ENCODE measurements at places on chromosomes 1 and 21. TPM values are rescaled to one million over a fixed set of nuclear protein-coding genes. Genes with fewer than 3 reads are reported as not detected.

Gene CFHR1
- not detected for total RNA-seq

Gene LRRC39
- total RNA-seq, result 2.3 TPM

Gene CFAP107
- total RNA-seq, result not detected

Gene FCGR2B
- 65.9 TPM for total RNA-seq

Gene C1orf141
- total RNA-seq, result not detected

Gene CNIH4
- 55.5 TPM for total RNA-seq

Gene C8B
- not detected for total RNA-seq

Gene RPS6KA1
- 18.6 TPM for total RNA-seq

Gene XCL1
- total RNA-seq, result 0.54 TPM

Gene GSTM1
- not detected for total RNA-seq

Gene TTC24
- not detected for total RNA-seq

Gene GBP7
- total RNA-seq, result 0.21 TPM

Gene C4BPA
- not detected for total RNA-seq

Gene SLC19A2
- total RNA-seq, result 39.7 TPM

Gene SH2D2A
- 0.81 TPM for total RNA-seq

Gene CFHR4
- total RNA-seq, result not detected

GRCh38 chr1:152191260-152191659 lies 32.2 kb upstream of the RPTN start:
- no peak for DNase-seq

DNA sequence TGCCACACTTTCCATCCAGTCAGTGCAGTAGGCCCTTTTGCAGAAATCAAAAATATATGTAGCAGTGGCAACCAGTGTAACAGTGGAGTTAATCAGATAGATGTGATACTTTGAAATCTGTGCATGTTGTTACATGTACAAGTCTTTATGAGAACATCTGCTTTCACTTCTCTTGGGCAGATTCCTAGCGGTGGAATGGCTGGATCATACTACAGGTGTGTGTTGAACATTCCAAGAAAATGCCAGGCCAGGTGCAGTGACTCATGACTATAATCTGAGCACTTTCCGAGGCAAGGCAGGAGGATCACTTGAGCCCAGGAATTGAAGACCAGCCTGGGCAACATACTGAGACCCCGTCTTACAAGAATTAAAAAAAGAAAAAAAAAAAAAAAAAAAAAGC lies 55.3 kb downstream of the GNB1 start:
- DNase-seq, result no peak

- DNase-seq, result no peak
Observed at GRCh38 chr1:64173336-64173940, 30.0 kb upstream of the UBE2U start.

DNA sequence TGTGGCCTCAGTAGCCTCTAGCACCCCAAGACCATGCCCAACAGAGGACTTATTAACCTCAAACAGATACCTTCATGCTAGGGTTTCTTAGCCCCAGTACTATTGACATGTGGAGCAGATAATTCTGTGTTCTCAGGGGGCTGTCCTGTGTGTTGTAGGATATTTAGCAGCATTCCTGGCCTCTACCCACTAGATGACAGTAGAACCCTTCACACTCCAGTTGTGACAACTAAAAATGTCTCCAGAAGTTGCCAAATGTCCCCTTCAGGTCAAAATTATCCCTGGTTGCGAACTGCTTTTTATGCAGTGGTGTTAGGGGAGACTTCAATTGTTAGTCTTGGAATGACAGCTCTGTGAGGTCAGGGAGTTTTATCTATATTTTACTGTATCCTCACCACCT lies 8.1 kb downstream of the KAZN start:
- DNase-seq, result no peak

DNA sequence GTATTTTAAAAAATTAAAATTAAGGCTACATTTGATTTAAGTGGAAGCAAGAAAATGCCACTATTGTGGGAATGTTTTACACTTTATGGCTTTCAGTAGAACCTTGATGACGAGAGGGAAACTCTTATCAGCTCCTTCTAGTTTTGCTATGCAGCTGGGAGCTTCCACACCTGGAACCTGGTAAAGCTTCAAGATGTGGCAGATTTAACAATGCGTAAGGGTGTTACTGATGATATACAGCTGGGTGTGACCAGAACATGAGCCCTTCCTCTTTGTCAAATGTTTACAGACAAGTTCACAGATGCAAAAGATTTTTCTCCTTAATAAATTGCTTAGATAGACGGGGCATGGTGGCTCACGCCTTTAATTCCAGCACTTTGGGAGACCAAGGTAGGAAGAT lies 20.3 kb downstream of the TTC13 start:
- no peak for DNase-seq

GRCh38 chr1:67803380-67804279 lies 29.6 kb downstream of the GNG12 start:
- no peak for DNase-seq

GRCh38 chr1:29643838-29644440 lies 407.6 kb downstream of the PTPRU start:
- no peak for DNase-seq

- no peak for DNase-seq
Observed at GRCh38 chr1:10899490-10900250, 103.2 kb upstream of the CASZ1 start.

- DNase-seq, result no peak
Observed at GRCh38 chr1:113517983-113518382, 127.7 kb downstream of the MAGI3 start.

DNA sequence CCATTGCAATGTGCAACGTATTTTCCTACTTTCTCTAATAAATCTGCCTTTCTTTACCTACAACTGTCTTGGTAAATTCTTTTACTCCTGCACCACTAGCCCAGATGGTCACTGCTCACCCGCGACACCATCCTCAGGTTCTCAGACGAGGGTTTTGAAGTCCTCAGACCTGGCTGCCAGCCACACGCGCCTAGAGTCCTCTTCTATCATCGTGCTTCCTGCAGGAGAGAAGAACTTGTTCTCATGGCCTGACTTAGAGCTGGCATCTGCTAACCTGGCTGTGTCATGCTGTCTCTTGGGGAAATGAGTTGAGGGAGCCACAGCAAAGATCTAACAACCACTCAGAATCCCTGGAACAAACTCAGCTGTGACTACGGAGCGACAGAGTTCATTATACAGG lies 30.3 kb upstream of the PGBD5 start:
- no peak for DNase-seq

GRCh38 chr1:12415038-12415466 lies 185.2 kb downstream of the VPS13D start:
- DNase-seq, result no peak

DNA sequence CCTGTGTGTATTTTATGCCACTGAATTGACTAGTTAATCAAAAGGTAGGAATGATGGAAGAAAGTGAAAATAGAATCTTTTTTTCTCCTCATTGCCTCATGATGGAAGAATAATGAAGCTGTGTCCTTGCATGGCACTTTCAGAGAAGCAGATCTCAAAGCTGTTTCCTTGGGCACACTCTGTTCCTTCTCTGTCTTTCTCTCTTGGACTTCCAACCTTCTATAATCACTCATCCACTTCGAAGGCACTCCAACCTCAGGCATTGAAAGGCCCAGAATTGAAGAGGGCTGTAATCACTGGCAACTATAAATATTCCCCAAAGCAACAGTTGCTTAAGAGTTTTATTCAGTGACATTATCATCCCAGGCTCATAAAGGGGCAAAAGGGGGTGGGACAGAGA lies 31.1 kb upstream of the DNASE2B start:
- DNase-seq, result no peak

DNA sequence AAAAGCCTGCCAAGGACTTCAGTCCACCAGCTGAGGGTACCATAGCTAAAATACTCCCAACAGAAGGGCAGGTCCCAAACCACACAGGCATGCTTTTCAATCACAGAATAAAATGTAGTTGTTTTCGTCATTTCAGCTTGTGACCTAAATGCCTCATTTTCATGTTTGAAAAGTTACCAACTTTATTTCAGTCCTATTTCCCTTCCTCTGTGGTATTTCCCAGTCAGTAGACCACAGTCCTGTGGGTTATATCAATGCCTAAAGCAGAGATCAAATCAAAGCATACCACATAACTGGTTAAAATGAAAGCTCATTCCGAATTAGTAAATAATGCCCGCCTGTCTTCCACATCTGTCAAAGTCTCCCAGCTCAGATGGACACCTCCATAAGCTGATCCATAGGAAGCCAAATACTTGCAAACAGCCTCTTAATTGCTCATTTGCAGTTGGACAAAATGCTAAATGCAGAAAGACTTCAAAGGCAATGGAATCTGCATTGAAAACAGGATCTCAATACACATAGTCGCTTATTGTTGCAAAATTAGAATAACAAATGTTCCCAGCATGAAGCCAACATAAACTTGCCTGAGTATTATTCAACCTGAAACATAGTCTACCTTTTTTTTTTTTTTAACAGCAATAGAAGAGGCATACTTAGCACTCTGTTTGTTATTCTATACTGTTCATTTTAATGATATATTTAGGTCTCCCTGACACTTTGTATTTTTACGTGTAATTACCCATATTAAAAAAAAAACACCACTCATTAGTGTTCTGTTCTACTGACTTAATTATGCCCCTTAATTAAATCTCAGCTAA lies 53.9 kb downstream of the NR5A2 start:
- no peak for DNase-seq

GRCh38 chr1:228987286-228987685 lies 252.0 kb downstream of the RHOU start:
- DNase-seq, result no peak

DNA sequence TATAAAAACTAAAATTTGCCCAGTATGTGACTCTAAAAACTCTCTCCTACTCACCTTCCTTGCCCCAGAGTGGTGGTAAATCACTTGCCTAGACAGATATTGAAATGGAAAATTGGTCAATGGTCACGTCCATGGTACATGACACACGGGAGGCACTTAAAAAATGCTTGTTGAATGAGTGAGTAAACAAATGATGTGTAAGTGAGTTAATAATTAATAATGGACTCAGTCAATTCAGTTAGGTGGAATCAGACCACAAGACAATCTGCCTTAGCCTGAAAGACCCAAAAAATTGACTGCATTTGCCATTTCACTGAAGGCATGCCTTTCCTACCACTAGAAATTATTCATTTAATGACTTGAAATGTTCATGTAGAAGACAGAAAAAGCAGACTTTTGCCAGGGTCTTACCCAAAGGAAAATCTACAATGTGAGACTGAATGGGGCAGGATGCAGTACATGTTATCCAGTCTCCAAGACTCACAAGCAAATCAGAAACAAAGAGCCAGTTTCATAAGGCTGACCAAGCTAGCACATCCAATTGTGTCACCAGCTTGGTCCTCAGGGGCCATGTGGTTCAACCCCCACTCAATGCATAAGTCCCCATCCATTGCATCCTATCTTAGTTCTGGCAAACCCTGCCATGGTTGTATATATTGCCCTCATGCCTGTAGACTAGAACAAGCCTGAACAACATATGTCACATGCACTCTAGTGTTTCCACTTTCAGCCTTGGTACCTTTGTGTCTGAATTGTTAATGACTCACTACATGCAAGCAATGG lies 73.6 kb downstream of the TBX15 start:
- DNase-seq, result no peak

DNA sequence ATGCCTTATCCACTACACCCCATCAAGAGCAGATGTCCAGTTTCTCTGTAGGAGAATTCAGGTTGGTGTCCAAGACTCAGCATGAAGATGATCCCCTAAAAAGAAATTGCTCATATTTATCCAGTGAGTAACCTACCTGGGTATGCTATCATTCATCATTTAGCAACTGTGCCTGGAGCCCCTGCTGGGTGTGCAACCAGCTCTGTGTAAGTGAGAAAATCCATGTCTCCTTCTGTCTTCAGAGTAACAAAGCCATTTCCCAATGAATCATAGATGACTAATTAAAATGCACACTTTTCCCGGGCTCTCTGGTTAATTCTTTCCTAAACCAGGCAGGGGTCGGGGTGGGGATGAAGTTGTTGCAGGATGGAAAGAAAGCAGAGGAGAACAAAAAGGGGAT lies 35.8 kb downstream of the OLFML3 start:
- DNase-seq, result no peak

DNA sequence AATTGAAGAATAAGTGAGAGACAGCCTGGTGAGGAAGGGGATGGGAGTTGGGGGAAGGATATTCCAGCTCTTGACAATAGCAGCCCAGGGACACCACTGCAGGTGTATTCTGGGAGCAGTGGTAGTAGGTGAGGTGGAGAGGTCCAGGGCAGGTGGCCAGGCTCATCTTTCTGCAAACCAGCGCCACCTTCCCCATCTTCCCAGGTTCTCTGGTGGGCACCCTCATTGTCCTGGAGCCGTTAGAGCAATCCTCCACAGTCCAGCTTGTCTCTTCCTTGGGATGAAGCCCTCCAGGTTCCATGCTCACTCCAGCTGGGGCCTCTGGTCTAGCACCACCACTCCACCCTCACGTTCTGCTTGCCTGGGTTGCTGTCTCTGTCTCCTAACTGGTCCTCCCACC lies 97.0 kb downstream of the IER5 start:
- no peak for DNase-seq

DNA sequence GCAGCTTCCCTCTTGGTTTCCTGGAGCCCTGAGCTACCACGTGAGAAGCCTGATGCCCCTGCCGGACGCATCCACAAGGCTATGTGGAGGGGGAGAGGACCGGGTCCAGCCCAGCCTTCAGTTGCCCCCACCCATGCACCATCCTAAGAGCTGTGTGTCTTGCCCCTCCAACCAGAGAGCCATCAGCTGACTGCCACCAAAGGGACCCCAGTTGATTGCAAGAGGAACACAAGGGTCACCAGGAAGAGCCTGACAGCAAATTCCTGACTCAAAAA lies 81.5 kb downstream of the GLIS1 start:
- no peak for DNase-seq

- DNase-seq, result no peak
Observed at GRCh38 chr1:33661811-33662454, 189.5 kb downstream of the ZSCAN20 start.

DNA sequence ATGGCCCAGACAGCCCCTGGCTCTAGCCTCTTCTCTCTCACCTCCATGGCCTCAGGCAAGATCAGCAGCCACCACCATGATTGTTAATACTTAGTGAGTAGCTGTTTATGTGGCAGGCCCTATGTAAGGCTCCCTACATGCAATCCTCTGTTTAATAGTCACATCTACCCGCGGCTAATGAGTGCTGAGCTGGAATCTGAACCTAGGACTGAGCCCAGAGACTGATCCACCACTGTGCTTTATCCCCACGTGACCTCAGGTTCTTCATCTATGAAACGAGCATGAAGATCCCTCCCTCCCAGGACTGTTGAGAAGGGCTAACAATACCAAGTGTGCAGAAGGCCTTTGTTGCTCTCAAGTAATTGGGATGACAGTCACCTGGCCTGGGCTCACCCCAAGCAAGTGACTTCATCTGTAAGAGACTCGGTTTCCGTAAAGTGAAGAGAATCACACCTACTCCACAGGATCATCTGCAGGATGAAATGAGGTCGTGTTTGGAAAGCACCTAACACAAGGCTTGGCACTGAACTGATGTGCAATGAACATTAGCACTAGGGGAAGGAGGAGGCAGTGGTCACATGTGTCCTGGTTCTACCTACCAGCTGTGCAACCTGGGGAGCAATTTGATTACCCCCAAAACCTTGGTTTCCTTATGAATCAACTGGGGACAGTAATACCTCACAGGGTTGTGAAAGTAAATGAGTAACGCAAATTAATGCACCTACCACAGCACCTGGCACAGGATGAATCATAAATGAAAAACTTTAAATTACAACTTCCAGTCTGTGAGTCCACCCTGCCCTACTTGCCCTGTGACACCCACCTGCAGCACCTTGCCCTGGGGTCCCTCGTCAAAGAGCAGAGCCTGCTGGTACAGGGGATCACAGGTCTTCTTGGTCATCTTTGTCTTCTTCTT lies 37.2 kb downstream of the RIMS3 start:
- DNase-seq, result no peak
